ENCODE measurements at places on chromosomes 11 and 22. TPM values are rescaled to one million over a fixed set of nuclear protein-coding genes. Genes with fewer than 3 reads are reported as not detected.

PRRG4 gene
- polyA plus RNA-seq, result 0.80 TPM

CCND1 gene
- polyA plus RNA-seq, result 11.4 TPM

OR51G1 gene
- not detected for polyA plus RNA-seq

SLC22A9 gene
- not detected for polyA plus RNA-seq

LGR4 gene
- 6.0 TPM for polyA plus RNA-seq

RFPL1 gene
- not detected for polyA plus RNA-seq

CDC42EP2 gene
- polyA plus RNA-seq, result 21.1 TPM

OR51M1 gene
- polyA plus RNA-seq, result not detected

PVALB gene
- polyA plus RNA-seq, result not detected

B4GALNT4 gene
- 0.75 TPM for polyA plus RNA-seq

UBTFL1 gene
- not detected for polyA plus RNA-seq

OR5AR1 gene
- polyA plus RNA-seq, result not detected

MS4A4A gene
- 9.2 TPM for polyA plus RNA-seq

PHOX2A gene
- not detected for polyA plus RNA-seq

P2RY2 gene
- 8.2 TPM for polyA plus RNA-seq

CHEK1 gene
- 0.73 TPM for polyA plus RNA-seq

SCN2B gene
- 6.6 TPM for polyA plus RNA-seq

SLC7A4 gene
- polyA plus RNA-seq, result 0.07 TPM

UCP3 gene
- polyA plus RNA-seq, result 3.5 TPM

RIMBP3C gene
- not detected for polyA plus RNA-seq

IGSF9B gene
- 6.7 TPM for polyA plus RNA-seq

CXCR5 gene
- polyA plus RNA-seq, result 0.22 TPM

IL18 gene
- 4.2 TPM for polyA plus RNA-seq

ZNF280A gene
- polyA plus RNA-seq, result not detected

SSTR3 gene
- polyA plus RNA-seq, result not detected

FXYD2 gene
- polyA plus RNA-seq, result 1.9 TPM

OR8G5 gene
- not detected for polyA plus RNA-seq

UBQLNL gene
- 0.80 TPM for polyA plus RNA-seq

OLFML1 gene
- 2.2 TPM for polyA plus RNA-seq

IFITM10 gene
- 0.07 TPM for polyA plus RNA-seq

CDC42BPG gene
- 0.17 TPM for polyA plus RNA-seq

OR4A16 gene
- not detected for polyA plus RNA-seq

SCGB1D2 gene
- polyA plus RNA-seq, result 0.64 TPM

MMP7 gene
- polyA plus RNA-seq, result not detected

GGT5 gene
- 67.4 TPM for polyA plus RNA-seq

CD82 gene
- 18.5 TPM for polyA plus RNA-seq

C22orf42 gene
- polyA plus RNA-seq, result not detected

MUC6 gene
- polyA plus RNA-seq, result 0.01 TPM

SCUBE1 gene
- polyA plus RNA-seq, result 0.07 TPM

LPXN gene
- 1.8 TPM for polyA plus RNA-seq

RTL10 gene
- polyA plus RNA-seq, result 4.0 TPM

NLRP10 gene
- polyA plus RNA-seq, result not detected

FOXRED2 gene
- polyA plus RNA-seq, result 2.2 TPM

SHISA8 gene
- 0.16 TPM for polyA plus RNA-seq

CRYBA4 gene
- not detected for polyA plus RNA-seq

TALDO1 gene
- 55.3 TPM for polyA plus RNA-seq

OR51B4 gene
- polyA plus RNA-seq, result not detected

FBLN1 gene
- 36.4 TPM for polyA plus RNA-seq

APOBEC3A gene
- not detected for polyA plus RNA-seq

VPREB1 gene
- not detected for polyA plus RNA-seq

DRICH1 gene
- 0.03 TPM for polyA plus RNA-seq

TMEM179B gene
- polyA plus RNA-seq, result 54.4 TPM

CARD18 gene
- 0.07 TPM for polyA plus RNA-seq

IRAG1 gene
- polyA plus RNA-seq, result 4.6 TPM

NXPE1 gene
- 0.03 TPM for polyA plus RNA-seq

Measured in heart right ventricle (tissue), 16 donors.